Activated naive CD4-positive, alpha-beta T cell treated with anti-CD3 and anti-CD28 coated beads, Interleukin-2, amount 50 U/mL, for 72 hours (primary cell): ENCODE measurements at places on chromosomes 2 and 18. TPM values are rescaled to one million over a fixed set of nuclear protein-coding genes. Genes with fewer than 3 reads are reported as not detected.

GRCh38 chr2:86068136-86068588 is 37.5 kb downstream of the POLR1A start:
- DNase-seq: peak; percentile 72

DNA sequence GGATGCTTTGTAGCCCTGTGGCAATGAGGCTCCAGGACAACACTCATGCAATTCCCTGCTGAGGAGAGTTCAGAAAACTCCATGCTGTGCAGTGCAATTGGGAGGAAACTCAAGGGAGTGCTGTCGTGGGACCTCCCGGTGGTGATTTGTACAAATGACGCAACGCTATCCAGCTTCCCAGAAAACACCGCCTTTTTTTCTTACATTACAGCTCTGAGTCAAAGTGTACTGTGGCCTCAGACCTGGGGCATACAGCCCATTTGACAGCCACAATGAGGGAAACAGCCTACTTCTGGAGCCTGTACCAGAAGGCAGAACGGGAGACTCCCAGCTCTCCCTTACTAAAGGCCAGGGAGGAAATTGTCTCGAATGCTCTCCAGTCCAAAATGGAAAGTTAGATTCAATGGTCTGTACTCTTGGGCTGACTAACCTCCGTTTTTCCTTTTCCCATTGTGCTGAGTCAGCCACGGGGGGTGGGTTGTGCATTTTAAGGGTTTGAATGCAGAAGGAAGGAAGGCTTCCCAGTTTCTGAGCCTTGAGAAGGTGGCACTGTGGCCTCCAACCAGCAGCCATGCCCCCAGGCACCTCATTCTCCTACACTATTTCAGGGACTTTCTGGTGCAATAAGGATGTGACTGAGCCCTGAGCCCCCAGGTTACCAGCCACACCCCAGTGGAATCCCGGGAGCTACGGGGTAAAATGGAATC is 16.4 kb upstream of the CYP1B1 start:
- no peak for DNase-seq

DNA sequence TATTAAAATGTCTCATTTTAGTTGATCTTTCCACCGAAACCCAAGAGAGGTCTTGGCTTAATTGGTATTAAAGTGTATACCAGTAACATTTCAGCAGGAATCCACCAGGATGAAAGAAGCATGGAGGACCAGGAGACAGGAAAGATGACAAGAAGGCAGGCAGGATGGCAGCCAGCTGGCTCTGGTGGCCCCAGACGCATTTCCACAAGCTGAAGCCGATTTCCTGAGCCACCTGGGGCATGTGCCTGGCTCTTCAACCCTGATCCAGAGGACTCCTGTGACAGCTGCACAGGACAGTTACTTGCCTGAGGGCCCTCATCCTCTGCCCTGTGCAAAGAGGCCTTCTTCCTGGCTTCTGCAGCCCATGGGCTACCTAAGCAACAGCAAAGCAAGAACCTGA is 56.9 kb upstream of the NFU1 start:
- DNase-seq: no peak

GRCh38 chr2:7899923-7900322 is 781.9 kb upstream of the ID2 start:
- no peak for DNase-seq

MBD2 gene
- total RNA-seq: 91.6 TPM

QPCT gene
- not detected for total RNA-seq

DNA sequence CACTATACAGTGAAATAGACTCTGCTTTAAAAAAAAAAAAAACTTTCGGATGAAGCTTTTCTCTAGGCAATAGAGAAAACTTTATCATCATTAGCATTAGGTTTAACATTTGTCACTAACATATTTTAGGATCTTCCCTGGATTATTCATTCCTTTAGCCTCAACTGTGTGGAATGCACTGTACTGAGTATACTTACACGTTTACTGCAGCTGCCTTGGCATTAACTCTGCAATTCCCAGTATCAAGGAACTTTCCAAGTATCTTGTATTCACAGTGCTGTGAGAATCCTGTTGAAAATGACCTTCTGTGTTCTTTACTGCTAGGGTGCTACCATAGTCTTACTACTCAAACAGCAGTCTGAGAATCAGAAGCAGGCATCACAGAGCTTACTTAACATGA is 328.2 kb upstream of the COL3A1 start:
- no peak for DNase-seq

MC2R gene
- not detected for total RNA-seq

RAB3GAP1 gene
- 18.8 TPM for total RNA-seq

DNA sequence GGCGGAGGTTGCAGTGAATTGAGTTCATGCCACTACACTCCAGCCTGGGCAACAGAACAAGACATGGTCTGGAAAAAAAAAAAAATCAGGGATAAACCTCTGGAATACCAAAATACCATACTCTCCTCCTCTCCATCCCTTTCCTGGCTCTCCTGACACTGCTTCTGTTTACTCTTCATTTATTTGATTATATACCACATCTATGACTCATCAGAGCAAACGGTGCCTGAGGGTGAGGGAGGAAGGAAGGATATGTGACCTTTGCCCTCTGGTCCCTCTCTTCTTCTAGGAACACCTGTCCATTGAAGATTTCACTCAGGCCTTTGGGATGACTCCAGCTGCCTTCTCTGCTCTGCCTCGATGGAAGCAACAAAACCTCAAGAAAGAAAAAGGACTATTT is 30.0 kb downstream of the VIL1 start:
- DNase-seq: no peak

DNA sequence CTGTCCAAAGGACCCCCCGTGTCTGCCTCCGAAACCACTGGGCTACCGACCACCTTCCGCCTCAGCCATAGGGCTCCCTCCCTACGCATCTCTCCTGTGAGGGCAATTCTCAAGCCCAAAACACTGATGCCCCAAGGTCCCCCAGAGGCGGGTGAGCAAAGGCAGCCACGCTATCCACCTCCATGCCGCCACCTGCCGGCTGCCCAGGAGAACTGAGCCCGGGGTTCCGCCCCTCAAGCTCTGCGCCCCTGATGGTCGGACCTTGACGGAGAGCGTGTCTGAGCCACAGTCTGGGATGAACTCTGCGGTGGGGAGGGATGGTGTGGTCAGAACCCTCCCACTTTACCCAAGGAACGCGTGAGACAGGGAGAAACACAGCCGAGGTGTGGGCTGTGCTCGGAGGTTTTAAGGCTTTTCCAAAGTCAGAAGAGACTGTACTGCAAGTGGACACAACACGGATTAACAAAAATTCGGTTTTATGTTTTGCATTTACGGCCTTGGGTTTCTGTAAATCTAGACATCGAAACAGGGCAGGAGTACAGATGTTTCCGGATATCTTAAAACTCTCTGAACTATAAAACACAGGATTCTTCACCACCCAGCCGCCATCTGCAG is 114.1 kb downstream of the ZNF516 start:
- DNase-seq: peak; percentile 47

SCYGR4 gene
- total RNA-seq: not detected

ALLC gene
- total RNA-seq: not detected

SLC9A2 gene
- total RNA-seq: not detected

PCARE gene
- not detected for total RNA-seq

DNA sequence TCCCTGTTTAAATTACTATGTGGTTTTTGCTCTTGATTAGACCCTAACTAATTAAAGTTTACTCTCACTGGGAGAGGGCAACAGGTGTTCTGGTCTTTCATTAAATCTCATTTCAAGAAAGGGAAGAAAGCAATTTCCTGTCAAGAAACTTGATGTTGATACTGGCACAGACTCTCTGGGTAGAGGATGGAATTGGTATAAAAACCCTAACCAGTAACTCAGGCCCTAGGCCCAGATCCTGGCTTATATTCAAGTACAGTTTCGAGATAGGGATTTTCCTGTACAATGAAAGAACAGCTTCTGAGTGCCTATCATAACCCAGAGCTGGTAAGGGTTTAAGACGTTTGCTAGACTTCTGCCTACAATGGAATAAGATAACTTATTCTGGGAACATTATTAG is 61.6 kb upstream of the ACYP2 start:
- DNase-seq: no peak

SERPINB11 gene
- not detected for total RNA-seq

GRCh38 chr2:69509011-69509749 is 71.9 kb upstream of the NFU1 start:
- DNase-seq: no peak

DNA sequence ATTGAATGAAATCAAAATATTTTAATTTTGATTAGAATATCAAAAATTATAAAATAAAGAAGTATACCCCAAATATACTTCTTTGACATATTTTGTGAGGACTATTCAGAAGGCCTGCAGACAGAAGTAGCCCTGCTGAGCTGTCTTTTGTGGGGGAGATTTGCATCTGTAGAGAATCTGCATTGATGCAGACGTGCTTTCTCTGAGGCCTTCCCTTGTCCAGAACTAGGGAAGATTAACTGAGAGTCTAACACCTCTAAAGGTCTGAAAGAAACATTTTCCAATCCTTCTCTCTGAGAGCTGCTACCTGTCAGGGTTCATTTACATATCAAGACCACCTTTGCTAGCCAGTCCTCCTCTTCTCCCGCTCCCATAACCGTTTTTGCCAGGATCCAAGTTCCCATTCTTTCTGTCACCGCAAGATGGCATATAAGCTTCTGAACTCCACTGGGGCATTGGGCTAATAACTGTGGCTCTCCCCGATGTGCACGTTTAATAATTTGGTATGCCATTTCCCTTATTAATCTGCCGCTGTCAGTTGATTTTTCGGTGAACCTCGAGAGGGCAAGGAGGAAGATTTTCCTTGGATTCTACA is 510.4 kb upstream of the CNTNAP5 start:
- DNase-seq: no peak

- DNase-seq: no peak
Observed at GRCh38 chr2:169173876-169174275, 104.5 kb downstream of the DHRS9 start.

- no peak for DNase-seq
Observed at GRCh38 chr2:145623136-145623535, 1103.2 kb upstream of the ZEB2 start.

- no peak for DNase-seq
Observed at GRCh38 chr2:227057060-227057459, 106.9 kb downstream of the COL4A4 start.

- DNase-seq: no peak
Observed at GRCh38 chr2:232097758-232098157, 136.2 kb downstream of the DIS3L2 start.

- no peak for DNase-seq
Observed at GRCh38 chr2:170152421-170152820, 25.5 kb upstream of the MYO3B start.

- DNase-seq: no peak
Observed at GRCh38 chr2:67210430-67210829, 186.7 kb upstream of the ETAA1 start.

DNA sequence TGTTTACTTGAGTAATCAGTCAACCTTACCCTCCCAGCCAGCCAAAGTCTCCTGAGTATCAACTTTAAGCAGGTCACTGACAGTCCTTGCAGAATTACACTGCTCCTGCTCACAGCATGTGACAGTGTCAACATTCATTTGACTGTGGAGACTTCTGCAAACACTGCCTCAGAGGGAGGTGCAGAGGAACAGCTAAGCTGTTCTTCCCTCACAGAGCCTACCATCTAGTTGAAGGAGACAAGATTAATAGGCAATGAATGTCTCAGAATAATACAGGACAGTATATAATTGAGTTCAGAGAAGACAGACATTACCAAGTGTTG is 11.9 kb downstream of the SLC14A2 start:
- no peak for DNase-seq

PIEZO2 gene
- not detected for total RNA-seq

GRCh38 chr2:100106460-100106859 is 35.9 kb downstream of the AFF3 start:
- no peak for DNase-seq

ADAM17 gene
- 36.5 TPM for total RNA-seq

DNA sequence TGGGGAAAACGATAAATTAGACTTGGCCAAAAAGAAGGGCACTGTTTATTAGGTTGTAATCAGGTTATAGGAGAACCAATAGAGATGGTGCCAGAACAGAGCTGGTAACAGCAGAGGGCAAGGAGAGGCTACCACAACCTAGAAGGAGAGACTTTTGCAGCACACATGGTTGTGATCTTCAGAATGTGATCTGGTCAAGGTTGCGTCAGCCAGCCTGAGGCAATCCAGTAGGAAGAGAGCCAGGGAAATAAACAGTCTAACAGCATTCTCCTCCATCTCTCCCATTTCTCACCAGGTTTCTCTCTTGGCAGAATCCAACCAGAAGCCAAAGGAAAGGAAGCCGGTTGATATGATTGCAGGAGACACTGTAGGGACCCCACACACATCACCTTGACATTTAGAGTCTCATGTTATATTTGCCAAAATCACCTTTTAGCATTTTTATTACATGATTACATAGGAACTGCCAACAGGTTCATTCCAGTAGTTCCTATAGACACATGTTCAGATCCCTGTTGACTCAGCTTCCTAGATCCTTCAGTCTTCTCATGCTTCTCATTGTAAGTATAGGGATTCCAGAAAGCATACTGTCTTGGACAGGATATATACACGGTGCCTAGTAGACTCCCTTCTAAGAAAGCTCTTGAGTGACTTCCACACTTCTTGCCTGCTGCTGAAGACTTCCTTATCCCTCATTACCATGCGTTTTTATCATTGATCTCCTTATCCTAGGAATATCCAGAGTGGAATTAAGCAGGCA is 17.6 kb upstream of the SPATS2L start:
- no peak for DNase-seq

DNA sequence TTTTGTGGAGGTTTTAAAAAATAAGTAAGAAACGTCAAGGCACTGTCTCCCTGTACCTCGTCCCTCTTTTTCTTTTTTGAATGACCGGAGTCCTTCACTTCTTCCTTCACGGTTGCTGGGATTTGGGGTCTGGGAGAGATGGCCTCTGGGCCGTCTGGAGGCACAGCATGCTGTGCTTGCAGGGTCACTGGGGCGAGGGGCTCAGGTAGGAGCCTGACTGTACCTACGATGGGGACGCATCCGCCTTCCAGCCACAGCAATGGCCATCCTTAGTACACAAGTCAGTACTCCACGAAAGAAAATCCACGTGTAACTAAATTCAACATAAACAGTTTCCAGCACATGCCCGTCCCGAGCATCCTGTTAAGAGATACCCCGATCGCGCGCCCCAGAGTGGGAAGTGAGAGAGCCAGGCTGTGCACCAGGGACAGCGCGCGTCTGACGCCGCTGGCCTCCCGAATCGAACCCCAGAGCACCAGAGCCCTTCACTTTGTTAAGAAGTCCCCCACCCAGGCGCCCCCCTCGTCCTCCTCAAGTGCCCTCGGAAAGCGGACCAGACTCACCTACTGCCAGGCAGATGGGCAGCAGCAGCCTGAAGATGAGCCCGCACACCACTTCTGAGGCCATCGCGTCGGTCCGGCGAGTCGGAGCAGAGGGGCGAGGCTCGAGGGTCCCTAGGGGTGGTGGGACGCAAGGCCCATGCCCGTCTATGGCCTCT is 1.2 kb downstream of the PIEZO2 start:
- DNase-seq: no peak

- no peak for DNase-seq
Observed at GRCh38 chr18:59695551-59695950, 1.7 kb downstream of the CCBE1 start.

GRCh38 chr2:146540271-146540932 is 1304.4 kb upstream of the ACVR2A start:
- no peak for DNase-seq

GRCh38 chr2:62197925-62198633 is 2.2 kb downstream of the B3GNT2 start:
- DNase-seq: no peak
